ENCODE measurements at places on chromosomes 1 and 21. TPM values are rescaled to one million over a fixed set of nuclear protein-coding genes. Genes with fewer than 3 reads are reported as not detected.

Gene BCAR3
- 23.5 TPM for total RNA-seq

Gene NBPF10
- 2.8 TPM for total RNA-seq

Gene BCL2L15
- total RNA-seq: not detected

Gene KIAA1614
- 10.8 TPM for total RNA-seq

DNA sequence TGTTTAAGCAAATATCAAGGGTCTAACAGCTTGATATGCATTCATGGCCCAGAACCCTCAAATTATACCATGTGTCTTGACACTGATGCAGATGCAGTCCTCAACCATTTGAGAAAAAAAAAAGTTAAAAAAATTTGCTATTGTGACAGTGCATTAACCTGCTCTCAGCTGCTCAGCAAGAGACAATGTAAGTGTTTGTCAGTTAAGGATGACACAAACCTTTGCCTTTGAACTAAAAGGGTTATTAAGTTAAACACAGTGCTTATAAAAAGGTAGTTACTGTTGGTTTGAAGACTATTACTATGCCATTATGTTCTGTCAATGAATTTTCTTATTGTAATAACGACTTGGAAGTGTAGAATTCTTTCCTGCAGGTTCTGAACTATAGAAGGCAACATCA, 655.6 kb upstream of the NEGR1 start:
- DNase-seq: no peak

Gene SERINC2
- 3.9 TPM for total RNA-seq

- no peak for DNase-seq
Measured at GRCh38 chr1:116808200-116808847, 54.1 kb downstream of the CD2 start.

Gene MAP10
- 5.0 TPM for total RNA-seq

Gene RGS5
- total RNA-seq: 197 TPM
